Upper lobe of right lung (tissue), 1 donor: ENCODE measurements at places on chromosomes 4 and X.

- DNase-seq = no peak
Observed at GRCh38 chrX:29922607-29923006, 292.8 kb upstream of the MAGEB2 start.

DNA sequence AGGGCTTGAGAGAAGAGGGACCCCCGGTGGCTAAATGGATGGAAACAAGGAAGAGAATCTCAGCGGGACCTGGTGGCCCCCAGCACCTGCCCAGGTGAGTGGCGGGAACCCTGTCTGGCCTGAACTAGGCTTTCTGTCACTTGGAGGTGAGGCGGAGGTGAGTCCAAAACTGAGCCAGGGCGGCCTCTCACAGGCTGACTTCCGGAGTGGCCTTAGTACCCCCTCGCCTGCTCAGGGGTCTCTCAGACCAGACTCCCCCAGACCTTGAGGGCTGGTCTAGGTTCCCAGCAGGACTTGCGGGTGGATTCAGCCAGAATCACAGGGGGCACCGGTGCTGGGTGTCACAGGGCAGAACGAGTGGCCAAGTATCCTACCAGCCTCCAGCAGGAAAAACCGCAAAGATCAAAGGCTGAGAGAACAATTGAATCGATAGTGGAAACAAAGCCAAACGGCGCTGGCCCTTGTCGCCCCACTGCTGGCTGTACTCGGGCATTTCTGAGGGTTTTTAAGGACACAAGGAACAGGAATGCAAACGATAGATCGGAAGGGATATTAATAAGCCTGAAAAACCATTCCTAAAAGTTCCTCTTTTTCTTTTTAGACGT, 67.8 kb downstream of the WFS1 start:
- DNase-seq = no peak

GRCh38 chr4:186190581-186191199, 677 bp upstream of the CYP4V2 start:
- peak; percentile 81 for DNase-seq

GRCh38 chr4:85798012-85798770, 323.2 kb downstream of the ARHGAP24 start:
- no peak for DNase-seq

- no peak for DNase-seq
Observed at GRCh38 chr4:81723019-81723884, 251.5 kb upstream of the RASGEF1B start.
